ENCODE measurements at places on chromosomes 11 and 22. TPM values are rescaled to one million over a fixed set of nuclear protein-coding genes. Genes with fewer than 3 reads are reported as not detected.
A peak's percentile ranks its signal among the peaks of the same experiment; 100 is the strongest.

Gene SLCO2B1
- 9.7 TPM for total RNA-seq

DNA sequence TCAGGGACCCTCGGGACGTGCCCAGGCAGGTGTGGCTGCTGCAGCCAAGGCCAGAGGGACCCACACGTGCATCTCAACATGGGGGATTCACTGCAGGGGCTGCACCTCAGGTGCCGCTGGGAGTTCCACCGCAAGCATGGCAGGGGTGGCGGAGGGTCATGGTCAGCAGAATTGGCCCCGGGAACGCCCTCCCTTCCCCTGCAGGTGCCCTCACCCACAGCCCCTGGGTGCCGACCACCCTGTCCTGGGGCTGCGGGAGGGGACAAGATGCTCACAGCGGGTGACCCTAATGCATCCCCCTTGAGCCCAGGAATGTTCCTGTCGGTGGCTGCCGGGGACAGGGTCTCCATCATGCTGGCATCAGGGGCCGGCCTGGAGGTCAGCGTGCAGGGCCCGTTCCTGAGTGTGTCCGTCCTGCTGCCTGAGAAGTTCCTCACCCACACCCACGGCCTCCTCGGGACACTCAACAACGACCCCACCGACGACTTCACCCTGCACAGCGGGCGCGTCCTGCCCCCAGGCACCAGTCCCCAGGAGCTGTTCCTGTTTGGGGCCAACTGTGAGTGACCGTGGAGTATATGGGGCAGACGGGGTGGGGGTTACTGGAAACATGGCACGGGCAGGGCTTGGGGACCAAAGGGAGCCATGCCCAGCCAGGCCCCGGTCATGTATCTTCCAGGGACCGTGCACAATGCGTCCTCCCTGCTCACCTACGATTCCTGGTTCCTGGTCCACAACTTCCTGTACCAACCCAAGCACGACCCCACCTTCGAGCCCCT lies 5.8 kb downstream of the SUSD2 start:
- no peak for ATAC-seq

- no peak for ATAC-seq
Measured at GRCh38 chr11:64250415-64251015, 815 bp upstream of the PLCB3 start.

DNA sequence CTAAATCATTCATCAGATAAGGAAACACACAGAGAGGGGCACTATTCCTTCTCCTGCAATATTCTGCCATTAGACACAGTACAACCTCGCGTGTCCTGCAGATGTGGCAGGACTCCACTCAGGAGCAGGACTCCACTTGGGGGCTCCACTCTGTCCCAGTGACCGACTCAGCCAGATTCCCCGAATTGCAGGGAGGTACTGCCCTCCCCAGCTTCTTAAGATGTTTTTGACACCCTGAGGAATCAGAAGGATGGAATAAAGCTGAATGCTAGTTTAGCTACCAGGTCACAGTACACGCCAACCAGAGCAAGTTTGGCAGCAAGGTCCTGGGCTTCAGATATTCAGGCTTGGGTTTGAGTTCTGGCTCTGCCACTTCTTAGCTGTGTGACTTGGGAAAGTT lies 99.3 kb upstream of the USP47 start:
- ATAC-seq = no peak

- ATAC-seq = no peak
Measured at GRCh38 chr11:78954696-78955095, 380.0 kb upstream of the NARS2 start.

Gene B4GALNT4
- 0.32 TPM for total RNA-seq

Gene OR52A1
- not detected for total RNA-seq

Gene GSTT2B
- total RNA-seq = 6.5 TPM

Gene APOBEC3A
- total RNA-seq = 5.3 TPM

DNA sequence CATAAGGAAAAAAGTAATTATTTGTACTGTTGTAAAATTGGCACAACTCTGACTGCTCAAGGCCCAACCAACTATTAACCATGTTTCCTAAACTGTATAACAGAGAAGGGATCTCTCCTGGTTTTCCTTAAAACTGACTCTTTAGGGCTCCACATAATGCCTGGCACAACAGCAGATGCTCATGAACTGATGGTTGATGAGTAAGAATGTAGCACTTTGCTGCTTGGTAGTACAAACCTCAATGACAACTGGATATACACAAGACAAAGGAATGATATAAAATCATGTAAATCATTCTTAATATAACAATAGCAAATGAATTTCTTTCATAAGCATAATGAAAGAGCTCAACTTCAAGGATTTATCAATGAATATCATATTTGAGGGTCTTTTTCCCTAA lies 11.7 kb downstream of the MSANTD2 start:
- no peak for ATAC-seq

DNA sequence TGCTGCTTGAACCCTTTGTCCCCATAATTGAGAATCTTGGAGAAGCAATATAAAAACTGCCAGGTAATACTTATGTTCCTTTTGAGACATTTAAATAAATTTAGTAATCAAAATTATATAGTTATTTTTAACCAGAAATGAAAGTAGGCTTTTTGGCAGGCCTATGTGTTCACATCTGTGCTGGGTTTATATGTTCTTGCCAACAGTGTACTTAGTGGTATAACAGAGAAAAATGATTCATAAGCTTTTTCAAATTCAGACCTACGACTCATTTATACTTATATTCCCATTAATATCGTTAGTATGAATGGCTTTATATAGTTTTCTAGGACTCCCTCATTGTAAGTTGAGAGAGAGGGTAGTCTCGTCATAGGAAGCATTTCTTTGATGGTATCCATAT lies 79.0 kb downstream of the DDX10 start:
- no peak for ATAC-seq

DNA sequence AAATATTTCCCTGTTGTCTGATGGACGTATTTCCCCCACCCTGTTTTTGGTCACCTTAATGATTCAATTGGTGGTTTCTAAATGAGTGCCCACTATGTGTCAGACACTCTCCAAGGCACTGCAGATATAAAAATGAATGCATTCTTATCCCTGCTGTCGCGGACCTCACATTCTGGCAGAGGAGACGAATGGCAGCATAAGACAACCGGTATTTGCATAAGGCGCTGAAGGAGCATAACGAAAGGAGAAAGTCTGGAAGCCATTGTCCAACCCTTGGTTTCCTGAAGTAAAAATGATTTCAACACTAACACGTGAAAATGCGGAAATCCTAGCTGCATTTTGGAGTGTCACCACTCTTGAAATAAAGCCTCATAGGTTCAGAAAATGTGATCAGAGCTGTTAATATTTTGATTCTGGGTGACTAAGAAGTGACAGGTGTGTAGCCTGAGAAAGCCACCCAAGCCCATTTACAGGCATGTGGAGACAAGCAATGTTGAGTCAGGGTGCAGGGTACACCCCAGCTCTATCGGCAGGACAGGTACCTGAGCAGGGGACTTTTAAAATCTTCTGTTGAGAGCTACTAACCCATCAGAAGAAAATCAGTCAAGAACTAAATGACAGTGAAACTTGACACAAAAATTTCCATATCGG lies 10.1 kb upstream of the GAB2 start:
- peak; percentile 95 for ATAC-seq

Gene SIK2
- 6.8 TPM for total RNA-seq

Gene WBP2NL
- total RNA-seq = 0.60 TPM

DNA sequence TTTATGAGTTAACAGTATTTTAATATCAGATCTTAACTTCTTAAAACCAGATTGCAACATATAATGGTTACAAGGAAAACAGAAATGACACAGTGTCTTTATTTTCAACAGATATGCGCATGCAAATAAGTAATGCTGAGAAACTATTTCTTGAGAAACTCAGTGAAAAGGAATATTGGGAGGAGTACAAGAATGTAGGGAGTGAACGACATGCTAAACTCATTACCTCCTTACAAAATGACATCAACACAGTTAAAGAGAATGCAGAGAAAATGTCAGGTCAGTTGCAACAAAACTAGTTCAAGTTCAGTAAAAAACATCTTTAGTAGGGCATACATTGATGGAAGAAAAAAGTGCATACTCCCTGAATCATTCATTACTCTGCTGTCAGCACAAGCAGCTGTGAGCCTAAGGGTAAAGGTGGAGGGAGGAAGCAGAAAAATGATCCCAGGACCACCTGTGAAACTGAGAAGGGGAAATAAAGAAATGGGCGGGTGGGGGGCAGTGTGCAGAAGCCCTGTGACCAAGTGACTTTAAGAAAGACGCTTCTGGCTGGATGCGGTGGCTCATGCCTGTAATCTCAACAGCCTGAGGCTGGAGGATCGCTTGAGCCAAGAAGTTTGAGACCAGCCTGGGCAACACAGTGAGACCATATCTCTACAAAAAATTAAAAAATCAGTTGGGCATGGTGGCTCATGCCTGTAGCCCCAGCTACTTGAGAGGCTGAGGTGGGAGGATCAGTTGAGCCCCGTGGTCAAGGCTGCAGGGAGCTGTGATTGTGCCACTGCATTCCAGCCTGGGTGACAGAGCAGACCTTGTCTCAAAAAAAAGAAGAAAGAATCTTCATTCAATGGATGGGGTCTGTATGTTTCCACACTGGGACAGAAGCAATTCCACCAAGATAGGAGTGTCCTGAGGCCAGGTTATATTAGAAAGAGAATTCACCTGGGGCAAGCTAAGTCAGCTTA lies 31.2 kb downstream of the CCDC83 start:
- no peak for ATAC-seq

GRCh38 chr11:64859542-64860414 lies 15.3 kb upstream of the CDC42BPG start:
- no peak for ATAC-seq

Gene CD59
- 319 TPM for total RNA-seq

Gene TBX10
- not detected for total RNA-seq

GRCh38 chr11:44223238-44223637 lies 86.7 kb downstream of the ALX4 start:
- no peak for ATAC-seq

GRCh38 chr11:121716060-121716459 lies 263.3 kb upstream of the SORL1-AS1 start:
- no peak for ATAC-seq

Data from esophagus mucosa (tissue), 1 donor.